Kidney (tissue), 22 donors: ENCODE measurements at places on chromosomes 3 and 15.

GRCh38 chr3:74591946-74592345, 22.5 kb downstream of the CNTN3 start:
- no peak for DNase-seq

GRCh38 chr3:45783667-45784066, 12.7 kb downstream of the SLC6A20 start:
- no peak for DNase-seq

- DNase-seq: no peak
Measured at GRCh38 chr3:146470425-146470990, 1.1 kb upstream of the PLSCR2 start.

GRCh38 chr3:71694358-71694999, 30.7 kb downstream of the EIF4E3 start:
- DNase-seq: no peak

DNA sequence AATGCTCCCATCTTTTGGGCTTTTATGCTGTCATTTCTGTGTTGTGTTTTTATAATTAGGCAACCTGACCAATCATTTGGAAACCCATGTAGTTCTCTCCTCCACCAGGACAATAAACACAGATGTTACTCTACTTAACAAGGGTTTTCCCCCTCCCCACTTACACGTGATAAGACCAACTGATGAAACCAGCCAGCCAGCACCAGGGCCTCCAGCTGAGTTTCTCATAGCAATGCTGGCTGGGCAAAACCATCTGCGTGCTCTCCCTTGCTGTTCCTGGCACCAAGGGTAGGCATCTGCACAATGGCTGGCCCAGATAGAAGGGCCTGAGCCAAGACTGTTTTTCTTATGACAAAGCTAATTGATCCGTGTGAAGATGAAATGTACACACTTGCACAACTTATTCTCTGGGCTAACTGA, 310.4 kb downstream of the PLCL2 start:
- DNase-seq: no peak

GRCh38 chr3:45460361-45460760, 72.0 kb downstream of the LARS2 start:
- no peak for DNase-seq

DNA sequence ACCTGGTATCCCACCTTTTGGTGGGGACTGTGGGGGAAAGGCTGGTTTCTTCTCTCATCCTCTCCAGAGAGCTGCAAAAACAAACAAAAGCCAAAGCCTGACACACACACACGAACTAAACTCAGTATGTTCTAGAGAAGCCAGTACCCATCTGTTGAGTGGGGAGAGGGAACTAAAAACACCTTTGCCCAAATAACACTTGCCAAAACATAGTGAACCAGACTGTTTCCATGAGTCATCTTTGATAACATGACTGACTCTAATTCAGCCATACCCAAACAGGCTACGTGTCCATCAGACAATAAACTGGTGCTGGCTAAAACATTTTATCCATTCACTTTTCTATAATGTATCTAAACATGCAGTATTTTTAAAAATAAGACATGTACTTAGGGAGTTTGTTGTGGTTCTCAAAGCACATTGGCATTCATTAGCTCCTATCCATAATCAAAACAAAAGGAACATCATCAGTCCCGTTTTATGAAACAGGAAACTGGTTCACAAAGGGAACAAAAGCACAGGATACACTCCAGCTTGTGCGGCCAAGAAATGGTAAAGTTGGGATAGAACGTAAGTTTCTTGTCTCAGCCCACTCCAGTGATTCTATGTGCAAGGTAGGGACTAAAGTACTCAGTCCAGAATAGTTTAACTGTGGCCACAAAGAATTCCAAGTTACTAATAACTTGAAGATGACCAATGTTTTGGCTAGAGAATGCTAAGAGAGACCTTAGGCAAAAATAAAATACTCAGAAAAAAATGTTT, 16.1 kb downstream of the LYSMD2 start:
- DNase-seq: no peak
